Hippocampal formation (tissue), 2 donors: ENCODE measurements at places on chromosomes 7 and 10.
A peak's percentile ranks its signal among the peaks of the same experiment; 100 is the strongest.

- no peak for DNase-seq
Observed at GRCh38 chr7:4667776-4668509, 14.2 kb upstream of the FOXK1 start.

DNA sequence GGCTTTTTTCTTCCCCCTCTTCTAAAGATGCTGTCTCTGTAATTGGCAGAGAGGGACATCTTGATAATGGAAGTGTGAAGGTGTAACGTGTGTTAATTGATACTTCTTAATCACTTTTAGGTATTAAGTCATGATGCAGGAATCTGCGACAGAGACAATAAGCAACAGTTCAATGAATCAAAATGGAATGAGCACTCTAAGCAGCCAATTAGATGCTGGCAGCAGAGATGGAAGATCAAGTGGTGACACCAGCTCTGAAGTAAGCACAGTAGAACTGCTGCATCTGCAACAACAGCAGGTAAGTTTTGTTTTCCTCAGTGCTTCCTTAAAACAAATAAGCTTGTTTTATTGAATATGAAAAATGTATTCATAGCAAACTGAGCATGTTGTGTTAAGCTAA, 11.8 kb downstream of the FOXP2 start:
- no peak for DNase-seq

GRCh38 chr7:8453535-8453934, 20.1 kb downstream of the NXPH1 start:
- no peak for DNase-seq

- DNase-seq = no peak
Observed at GRCh38 chr7:84757761-84758160, 429.1 kb downstream of the SEMA3D start.

DNA sequence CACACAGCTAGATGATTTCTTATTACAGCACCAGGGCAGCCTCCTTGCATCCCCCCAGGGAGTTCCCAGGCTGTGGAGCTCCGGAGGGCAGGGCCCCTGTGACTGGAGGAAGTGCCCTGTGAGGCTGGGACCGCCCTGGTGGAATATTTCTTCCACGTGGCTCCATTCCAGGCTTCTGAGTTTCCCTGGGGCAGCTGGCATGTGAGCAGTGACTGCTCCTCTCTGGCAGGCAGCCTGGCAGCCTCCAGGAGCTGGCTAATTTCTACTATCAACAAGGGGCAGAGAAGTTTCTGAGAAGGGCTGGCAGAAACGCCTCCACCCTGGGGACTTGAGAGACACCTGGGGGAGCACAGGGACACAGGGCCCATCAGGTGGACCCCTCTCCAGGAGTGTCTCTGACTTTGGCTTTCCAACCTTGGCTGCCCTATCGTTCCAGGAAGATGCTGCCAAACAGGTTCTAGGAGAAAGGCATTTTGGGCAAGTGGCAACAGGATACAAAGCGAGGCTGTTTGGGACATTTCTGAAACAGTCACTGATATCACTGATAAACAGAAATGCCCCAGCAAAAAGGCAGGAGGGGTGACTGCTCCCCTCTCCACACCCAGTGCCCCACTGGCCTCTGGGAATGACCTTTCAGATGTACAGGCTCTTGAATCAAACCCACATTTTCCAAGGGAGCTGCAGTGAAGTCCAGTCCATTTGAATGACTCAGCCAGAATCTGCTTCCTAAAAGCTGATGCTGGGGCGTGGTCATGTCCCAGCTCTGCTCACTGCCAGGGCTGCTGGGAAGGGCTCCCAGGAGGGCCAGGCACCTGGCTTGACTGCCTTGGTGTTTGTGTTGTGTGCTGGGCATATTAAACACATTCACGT, 16.1 kb downstream of the MYOF start:
- peak; percentile 27 for DNase-seq

DNA sequence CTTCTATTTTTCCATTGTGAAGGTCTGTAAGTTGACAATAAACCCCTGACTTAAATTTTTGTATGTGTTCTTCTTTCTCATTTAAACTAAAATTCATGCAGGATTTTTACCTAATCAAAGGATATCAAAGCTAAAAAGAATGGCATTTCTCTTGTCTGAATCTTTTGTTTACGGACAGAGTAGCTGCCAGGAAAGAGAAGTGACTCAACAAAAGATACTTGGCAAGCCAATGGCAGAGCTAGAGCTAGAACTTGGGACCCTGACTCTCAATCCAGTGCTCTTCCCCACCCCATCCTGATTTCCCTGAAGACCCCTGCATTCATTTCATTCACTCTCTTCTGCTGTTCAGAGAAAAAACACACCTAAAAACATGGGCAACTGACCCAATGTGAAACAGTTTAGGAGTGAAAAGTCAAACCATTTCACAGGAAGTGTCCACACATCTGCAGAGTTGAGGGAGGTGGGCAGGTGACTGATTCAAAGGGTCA, 40.2 kb upstream of the PDLIM1 start:
- DNase-seq = no peak

DNA sequence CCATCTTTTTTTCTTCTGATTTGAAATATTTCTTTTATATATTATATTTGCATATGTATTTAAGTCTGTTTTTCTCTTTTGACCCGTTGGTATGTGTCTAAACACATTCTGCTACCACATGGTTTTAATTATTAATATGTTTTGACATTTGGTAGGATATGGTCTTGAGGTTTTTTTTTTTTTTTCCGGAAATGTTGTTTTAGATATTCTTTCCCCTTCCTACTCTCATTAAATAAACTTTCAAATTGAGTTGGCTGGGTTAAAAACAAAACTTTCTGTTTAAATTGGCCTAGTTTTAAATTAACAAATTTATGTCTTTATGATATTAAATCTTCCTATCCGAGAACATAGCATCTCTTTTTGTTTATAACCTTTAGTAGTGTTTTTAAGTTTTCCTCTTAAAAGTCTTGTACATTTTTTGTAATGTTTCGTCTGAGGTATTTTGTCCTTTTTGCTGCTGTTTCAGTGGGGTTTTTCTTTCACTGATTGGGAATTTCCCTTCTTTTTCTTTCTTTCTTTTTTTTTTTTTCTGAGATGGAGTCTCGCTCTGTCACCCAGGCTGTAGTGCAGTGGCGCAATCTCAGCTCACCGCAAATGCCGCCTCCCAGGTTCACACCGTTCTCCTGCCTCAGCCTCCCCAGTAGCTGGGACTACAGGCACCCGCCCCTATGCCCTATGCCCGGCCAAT, 25.4 kb downstream of the STAM start:
- DNase-seq = no peak

- no peak for DNase-seq
Observed at GRCh38 chr7:132485600-132486273, 90.5 kb downstream of the PLXNA4 start.

DNA sequence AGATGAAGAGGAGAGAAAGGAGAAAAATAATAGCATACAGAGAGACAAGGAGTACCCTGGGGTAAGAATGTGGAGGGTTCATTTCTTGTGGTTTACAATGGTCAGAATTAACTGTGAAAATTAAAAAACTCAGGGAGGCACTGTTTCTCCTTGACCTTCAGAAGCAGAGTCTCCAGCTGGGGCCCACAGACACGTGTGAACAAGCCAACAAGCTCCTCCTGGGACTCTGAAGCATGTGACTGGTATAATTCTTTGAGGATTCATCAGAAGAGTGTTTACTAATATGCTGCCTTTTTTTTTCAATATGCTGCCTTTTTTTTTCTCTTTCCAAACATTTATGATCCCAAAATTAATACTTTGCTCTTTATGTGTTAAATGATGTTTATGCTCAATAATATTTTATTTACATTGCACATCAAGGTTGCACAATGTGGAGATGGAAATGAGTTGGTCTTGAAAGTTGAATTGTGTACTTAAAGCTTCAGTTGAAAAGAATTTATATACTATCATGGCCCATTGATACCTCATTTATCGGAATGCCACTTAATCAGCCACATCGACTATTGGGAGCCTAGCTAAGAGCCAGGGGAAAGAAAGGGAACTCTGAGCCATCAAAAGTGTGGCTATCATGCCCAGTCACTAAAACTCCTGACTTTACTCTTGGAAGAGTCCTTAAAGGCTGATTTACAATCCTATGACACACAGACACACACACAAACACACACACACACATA, 134.7 kb upstream of the RHOBTB1 start:
- no peak for DNase-seq

- DNase-seq = no peak
Observed at GRCh38 chr10:104906112-104906511, 265.0 kb downstream of the SORCS3 start.

DNA sequence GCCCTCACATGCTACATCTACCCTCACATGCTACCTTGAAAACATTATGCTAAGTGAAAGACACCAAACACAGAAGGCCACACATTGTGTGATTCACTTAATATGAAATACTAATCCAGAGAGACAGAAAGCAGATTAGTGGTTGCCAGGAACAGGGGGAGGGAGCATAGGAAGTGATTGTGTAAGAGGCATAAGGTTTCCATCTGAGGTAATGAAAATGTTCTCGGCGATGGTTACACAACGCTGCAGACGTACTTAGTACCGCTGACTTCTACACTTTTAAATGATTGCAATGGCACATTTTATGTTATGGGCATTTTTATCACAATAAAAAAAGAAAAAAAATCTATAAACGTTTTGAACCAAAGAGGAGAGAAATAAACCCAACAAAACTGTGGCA, 742.3 kb downstream of the TYW1 start:
- no peak for DNase-seq

- no peak for DNase-seq
Observed at GRCh38 chr10:58714409-58714808, 201.7 kb downstream of the BICC1 start.

- no peak for DNase-seq
Observed at GRCh38 chr10:62153191-62153590, 115.5 kb downstream of the RTKN2 start.

DNA sequence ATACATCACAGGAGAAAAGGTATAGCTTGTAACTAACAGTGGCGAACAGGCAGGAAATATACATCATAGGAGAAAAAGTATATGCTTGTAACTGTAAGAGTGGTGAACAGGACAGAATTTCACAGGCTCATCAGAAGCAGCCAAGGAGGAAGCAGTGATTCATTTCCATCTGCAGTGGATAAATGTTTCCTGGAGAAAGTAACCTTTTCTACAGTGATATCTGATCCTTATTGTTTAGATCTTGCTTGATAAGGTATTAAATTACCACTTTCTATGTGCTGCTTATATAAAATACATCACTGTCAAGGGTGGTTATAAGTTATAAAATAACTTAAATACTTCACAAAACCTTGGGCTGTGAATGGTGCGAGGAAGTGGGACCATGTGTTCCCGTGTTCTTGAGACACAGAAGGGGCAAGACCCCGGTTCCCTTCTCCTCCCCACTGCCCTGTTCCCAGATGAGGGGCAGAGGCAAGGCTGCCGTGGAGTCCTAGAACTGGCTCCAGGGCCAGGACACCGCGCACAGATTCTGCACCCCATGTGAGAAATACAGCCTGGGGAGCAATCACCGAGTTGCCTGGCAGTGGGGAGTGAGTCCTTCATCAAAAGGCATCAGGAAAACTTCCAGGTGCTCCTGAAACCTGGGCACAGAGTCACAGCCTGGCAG, 135.2 kb downstream of the DIP2C start:
- DNase-seq = no peak

DNA sequence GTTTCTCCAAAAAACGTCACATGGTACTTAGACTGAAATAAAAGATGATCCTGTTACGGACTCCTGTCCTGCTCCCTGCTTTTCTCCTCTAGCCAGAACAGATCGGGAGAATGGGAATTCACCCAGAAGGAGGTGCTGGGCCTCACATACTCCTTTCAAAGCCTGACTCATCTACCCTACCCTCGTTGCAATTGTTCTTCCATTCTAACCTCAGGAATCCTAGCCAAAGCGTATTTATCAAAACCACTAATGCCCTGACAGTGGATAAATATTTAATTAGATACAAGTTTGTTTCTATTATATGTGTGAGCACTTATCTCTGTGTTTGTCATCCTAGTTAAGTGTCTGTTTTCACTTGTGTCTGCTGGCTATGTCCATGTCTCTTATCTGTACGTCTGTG, 21.7 kb downstream of the ZCWPW1 start:
- DNase-seq = no peak

DNA sequence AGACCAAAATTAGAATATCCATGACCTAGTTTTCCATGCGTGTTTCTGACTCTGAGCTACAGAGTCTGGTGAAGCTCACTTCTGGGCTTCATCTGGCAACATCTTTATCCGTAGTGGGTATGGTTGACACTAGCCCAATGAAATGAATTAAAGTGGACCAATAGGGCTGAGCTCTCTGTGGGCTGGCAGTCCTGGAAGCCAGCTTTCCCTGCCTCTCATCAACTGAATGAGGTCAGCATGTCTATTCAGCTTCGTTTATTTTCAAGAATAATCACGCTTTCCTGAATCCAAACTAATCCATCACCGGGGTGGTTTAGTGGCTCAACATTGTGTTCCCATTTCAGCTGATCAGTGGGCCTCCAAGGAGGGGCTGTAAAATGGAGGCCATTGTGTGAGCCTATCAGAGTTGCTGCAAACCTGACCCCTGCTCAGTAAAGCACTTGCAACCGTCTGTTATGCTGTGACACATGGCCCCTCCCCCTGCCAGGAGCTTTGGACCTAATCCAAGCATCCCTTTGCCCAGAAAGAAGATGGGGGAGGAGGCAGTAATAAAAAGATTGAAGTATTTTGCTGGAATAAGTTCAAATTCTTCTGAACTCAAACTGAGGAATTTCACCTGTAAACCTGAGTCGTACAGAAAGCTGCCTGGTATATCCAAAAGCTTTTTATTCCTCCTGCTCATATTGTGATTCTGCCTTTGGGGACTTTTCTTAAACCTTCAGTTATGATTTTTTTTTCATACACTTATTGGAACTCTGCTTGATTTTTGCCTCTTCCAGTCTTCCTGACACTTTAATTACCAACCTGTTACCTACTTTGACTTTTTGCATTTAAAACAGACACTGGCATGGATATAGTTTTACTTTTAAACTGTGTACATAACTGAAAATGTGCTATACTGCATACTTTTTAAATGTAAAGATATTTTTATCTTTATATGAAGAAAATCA, 35.5 kb downstream of the CAV1 start:
- DNase-seq = no peak

- DNase-seq = peak; percentile 38
Observed at GRCh38 chr10:5949009-5949759, 28.2 kb downstream of the IL15RA start.

- DNase-seq = no peak
Observed at GRCh38 chr7:123553159-123553558, 4.5 kb downstream of the NDUFA5 start.

DNA sequence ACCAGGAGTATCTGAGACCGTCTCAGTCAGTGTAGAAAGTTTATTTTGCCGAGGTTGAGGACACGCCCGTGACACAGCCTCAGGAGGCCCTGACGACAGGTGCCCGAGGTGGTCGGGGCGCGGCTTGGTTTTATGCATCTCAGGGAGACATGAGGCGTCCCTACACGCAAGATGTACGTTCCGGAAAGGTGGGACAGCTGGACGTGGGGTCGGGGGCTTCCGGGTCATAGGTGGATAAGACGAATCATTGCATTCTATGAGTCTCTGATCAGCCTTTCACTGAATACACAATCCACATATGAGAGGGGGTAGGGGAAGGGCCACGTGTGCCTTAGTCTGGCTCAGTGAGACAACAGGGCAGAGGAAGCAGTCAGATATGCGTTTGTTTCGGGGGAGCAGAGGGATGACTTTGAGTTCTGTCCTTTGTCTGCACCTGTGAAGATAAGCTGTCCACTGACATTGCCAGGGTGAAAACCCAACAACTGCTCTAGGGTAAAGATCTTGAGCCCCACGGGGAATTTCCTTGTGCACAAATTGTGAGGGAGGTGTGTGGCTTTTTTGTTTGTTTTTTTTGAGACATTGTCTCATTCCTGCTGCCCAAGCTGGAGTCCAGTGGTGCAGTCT, 66.2 kb downstream of the DNAJB6 start:
- DNase-seq = no peak

- DNase-seq = no peak
Observed at GRCh38 chr10:102411341-102412255, 7.0 kb downstream of the PSD start.
